Urinary bladder (tissue), 4 donors: ENCODE measurements at places on chromosomes 7 and 10. TPM values are rescaled to one million over a fixed set of nuclear protein-coding genes. Genes with fewer than 3 reads are reported as not detected.

Gene OR6V1
- total RNA-seq: not detected

Gene FBXL13
- total RNA-seq: 8.1 TPM

Gene ZNF12
- total RNA-seq: 48.9 TPM

Gene KIF11
- 26.6 TPM for total RNA-seq

Gene ARHGEF35
- total RNA-seq: 6.5 TPM

Gene RGR
- 0.74 TPM for total RNA-seq

Gene OR2A14
- not detected for total RNA-seq

Gene SPAM1
- not detected for total RNA-seq

Gene TMEM229A
- total RNA-seq: 2.0 TPM

Gene EGFR
- 28.2 TPM for total RNA-seq

Gene RBP4
- total RNA-seq: 1.9 TPM

Gene BAIAP2L1
- 4.9 TPM for total RNA-seq

Gene AMZ1
- 0.11 TPM for total RNA-seq

Gene GPR15LG
- 16.6 TPM for total RNA-seq
